ENCODE measurements at places on chromosomes 13 and 19.

- DNase-seq = no peak
Measured at GRCh38 chr19:12284631-12285030, 10.1 kb downstream of the ZNF44 start.

- peak; percentile 41 for DNase-seq
Measured at GRCh38 chr19:38952395-38953165, 21.8 kb downstream of the MRPS12 start.

GRCh38 chr13:51912511-51913225 lies 50.9 kb downstream of the CCDC70 start:
- no peak for DNase-seq

DNA sequence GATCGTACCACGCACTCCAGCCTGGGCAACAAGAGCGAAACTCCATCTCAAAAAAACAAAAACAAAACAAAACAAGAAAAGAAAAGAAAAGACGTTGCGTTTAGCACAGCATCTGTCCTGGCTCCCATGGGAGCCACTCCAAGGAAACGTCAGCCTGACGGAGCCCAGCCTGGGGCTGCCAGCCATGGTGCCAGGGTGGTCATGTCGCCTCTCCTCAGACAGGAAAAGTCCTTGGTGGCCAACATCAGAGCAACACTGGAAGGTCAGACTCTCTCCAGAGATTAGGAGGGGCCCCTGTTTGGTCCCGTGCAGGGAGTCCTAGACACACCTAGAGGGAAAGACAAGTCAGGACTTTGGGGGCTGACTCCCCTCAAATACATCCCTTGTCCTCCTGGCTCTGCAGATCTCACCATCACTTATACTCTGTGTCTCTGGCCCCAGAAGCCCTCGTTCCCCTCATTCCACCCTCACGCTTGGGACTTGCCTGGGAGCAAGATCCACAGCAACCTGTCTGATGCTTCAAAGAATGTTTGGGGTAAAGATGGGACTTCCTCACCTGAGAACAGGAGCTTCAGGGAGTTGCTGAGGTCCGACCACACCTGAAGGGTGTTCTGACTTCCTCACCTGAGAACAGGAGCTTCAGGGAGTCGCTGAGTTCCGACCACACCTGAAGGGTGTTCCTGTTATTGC lies 9.3 kb downstream of the LILRA4 start:
- DNase-seq = no peak

DNA sequence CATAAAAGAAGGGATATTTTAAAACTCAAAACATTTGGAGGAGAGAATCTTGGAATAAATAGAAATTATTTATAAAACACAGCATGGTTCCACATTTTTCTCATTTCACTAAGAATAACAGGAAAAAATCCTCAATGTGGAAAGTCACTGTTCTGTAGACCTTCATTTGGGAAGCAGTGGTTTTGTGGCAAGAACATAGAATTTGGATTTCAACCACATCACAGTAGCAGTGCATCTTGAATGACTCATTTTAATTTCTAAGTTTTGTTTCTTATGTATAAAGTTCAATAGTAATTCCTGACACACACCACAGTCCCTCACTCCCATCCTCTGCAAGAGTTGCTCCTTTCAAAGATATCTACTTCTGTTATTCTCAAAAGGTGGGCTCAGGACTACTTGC lies 264.0 kb downstream of the ENOX1 start:
- DNase-seq = no peak

DNA sequence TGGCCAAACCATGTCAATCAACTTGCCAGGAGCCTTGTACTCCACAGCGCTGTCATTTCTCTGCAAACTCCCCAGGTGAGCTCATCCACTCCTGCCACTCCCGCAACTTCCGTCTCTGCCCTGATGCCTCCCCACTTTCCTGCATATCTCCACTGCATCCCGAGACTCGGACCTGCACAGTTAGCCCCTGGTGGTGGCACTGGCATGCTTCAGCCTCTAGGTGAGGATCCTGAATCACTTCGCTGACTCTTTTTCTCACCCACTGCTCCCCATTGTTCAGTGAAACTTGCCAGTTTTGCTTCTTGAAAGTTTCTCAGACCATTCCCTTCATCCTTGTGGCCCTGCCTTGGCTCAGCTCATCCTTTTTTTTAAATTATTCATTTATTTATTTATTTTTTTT lies 3.4 kb upstream of the CTU1 start:
- no peak for DNase-seq

GRCh38 chr19:3660493-3661219 lies 34.1 kb upstream of the CACTIN start:
- DNase-seq = no peak

DNA sequence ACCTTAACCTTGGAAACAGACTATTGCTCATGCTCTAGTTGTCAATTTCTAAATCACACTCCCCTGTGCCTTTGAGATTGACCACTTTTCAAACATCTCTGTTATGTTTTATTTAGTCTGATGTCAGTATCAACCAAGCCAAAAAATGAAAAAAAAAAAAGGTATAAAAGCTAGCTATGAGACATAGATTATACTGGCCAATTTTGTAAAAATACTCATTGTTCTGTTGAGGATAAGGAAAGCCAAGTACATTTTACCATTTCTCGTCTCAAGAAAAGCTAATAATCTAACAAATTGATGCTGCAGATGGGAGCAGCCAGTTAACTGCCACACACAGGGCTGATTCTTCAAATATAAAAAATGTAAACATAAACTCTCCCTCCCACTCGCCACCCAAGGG lies 572.6 kb upstream of the KLF12 start:
- no peak for DNase-seq

DNA sequence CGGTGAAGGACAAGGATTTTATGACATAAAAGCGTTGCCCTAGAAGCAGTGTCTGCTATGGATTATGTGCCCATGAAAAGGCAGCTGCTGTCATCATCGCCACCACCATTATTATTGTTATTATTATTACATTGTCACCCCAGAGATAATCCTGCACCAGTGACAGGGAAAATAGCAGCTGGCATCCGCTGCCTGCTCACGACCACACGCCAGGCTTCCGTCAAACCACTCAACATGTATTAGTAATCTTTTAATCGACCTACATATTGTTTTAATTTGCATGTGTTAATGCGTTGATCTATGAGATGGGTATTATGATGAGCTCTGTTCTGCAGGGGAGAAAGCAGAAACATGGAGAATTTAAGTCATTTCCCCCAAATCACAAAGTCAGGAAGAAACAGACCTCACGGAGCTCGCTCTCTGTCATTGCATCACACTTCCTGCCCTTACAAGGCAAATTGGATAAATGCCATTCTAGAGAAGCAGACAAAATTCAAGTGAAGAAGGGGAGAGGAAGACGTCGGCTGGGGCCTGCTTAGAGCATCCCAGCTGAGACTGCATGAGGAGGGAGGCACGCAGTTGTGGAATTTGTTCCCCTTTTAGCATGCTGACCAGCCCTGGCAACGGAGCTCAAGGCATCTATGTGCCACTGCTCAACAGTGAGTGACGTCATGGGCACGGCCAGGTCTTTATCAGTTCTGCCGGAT lies at the start of gene FFAR3:
Gene FFAR3 (plus strand): TSS at position 594 of the 707 bp plus-strand sequence. CDS start 431 bp downstream, outside the sequence.
- peak; percentile 24 for DNase-seq

DNA sequence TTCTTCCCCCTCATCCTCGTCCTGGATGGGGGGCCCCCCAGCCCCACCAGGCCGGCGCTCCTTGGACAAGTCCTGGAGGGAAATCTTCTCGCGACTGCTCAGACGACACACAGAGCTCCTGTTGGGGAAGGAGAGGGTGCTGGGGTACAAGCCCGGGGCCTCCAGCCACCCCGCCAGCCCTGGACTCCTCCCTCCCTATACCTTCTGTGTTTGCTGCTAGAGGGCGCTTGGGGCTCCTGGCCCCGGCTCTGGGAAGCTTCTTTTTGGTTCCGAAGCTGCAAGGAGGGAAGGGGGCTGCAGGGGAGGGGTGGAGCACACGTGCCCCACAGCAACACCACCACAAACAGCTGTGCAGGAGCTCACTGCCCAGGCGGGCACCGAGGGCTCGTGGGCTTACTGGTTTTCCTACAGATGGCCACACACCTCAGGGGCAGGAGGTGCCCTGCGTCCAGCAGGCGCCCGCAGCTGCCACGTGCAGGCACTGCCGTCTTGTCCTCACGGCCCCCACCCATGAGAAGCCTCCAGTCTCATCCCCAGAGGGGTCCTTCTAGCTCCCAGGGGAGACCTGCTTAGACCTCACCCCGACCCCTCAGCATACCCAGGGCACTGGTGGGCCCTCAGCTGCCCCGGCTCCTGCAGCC lies 20.5 kb downstream of the EPS8L1 start:
- no peak for DNase-seq

DNA sequence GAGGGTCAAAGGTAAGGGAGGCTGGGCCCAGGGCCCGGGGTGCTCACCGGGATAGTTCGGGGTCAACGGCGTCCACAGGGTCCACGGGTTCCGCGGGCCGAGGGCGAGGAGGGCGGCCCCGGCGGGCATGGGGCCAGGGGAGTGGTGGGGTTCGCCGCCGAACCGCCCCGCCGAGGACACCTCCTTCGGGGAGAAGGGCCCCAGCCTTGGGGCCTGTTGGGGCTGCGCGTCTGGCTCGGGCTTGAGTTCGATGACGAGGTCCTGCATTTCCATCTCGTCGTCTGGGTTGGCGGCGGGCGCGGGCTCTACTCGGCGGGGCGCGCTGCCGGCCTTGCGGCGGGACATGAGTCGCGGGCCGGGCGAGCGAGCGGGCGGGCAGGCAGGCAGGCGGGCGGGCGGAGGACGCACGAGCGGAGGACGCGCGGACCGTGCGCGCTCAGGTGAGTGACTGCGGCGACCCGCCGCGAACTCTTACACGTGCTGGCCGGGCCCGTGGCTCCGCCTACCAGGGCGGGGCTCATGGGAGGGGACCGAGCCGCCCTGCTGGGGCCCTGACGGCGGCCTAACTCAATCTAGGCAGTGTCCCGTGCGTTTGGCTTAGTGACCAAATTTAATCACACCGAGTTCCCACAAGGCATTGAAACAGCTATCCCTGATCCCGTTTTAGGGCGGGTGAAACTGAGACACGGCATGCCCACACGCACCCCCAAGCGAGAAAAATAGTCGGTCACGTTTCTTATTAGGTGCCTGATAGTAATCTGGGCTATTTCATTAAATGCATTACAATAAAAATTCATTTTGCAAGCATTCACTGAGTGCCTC lies at the start of gene ZNF296:
Gene ZNF296 (minus strand): TSS at position 450 of the 822 bp plus-strand sequence. CDS start 105 bp downstream, at position 345.
- DNase-seq = peak; percentile 91

DNA sequence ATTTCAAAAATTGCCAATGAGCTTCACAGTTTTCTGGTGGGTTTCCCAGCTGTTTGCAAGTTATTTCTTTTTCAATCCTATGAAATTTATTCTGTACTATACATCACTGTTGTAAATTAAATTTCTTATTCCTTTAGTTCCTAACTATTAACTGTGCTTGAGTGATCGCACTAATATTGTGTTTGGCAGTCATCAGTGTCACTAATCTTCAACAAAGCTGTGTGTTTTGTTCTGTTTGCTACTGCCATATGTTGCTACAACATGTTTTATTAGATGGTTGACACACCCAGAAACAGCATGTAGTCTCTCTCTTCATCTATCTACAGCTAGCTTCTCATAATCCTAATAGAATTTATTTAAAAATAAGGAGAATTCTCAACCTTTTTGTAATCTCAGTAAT lies 453.6 kb upstream of the PRR20A start:
- DNase-seq = no peak

DNA sequence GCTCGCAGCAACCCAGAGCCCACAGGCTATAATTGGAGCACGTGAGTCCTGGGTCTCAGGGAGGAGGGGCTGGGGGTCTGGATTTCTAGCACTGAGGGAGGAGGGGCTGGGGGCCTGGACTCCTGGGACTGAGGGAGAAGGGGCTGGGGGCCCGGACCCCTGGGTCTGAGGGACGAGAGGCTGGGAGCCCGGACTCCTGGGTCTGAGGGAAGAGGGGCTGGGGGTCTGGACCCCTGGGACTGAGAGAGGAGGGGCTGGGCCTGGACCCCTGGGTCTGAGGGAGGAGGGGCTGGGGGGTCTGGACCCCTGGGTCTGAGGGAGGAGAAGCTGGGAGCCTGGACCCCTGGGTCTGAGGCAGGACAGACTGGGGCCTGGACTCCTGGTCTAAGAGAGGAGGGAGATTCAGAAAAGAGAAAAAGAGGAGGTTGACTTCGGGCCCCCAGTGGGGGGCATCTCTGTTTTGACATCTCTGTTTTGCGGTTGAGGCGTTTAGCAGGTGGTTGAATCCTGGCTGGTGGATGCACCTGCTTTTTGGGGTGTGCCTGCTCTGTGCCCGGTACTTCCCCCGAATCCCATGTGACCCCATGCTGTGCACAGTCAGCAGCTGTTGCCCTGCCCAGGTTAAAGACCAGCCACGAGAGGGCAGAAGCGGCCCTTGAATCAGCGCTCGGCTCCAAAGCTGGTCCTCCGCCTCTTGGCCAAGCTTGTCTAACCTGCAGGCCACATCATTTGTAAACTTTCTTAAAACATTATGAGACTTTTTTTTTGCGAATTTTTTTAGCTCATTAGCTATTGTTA lies 10.5 kb downstream of the PVR start:
- DNase-seq = peak; percentile 81

DNA sequence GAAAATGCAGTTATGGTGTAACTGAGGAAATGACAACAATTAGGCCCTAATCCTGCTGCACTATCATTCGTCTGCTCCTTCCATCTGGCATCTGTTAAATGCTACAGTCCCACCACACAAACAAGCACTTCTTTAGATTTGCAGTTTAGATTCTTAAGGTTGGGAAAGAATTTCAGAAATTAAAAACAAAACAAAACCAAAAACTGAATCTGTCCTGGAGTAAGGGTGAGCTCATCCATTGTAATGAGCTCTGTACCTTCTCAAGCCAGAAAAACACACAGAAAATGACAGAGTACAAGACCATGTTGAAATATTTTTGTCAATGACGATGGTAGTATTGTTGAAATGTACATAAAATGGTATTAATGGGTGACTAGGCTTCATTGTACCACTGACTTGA lies 28.3 kb downstream of the SMAD9 start:
- DNase-seq = no peak

- no peak for DNase-seq
Measured at GRCh38 chr13:114024603-114025404, 50.9 kb upstream of the C13orf46 start.

DNA sequence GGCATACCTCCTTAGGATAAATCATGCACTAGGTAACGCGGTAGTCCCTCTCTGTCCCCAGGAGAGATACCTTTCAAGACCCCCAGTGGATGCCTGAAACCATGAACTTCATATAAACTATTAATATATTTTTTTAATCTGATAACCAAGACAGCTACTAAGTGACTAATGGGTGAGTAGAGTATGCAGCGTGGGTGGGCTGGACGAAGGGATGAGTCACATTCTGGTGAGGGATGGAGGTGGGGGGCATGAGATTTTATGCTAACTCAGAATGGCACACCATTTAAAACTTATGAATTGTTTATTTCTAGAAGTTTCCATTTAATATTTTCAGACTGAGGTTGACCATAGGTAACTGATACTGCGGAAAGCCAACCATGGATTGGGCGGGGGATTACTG lies 46.2 kb downstream of the CDK8 start:
- peak; percentile 26 for DNase-seq

- peak; percentile 88 for DNase-seq
Measured at GRCh38 chr19:12064590-12065538, at the start of gene ZNF844. ZNF844 (plus strand) TSS chr19:12064731; CDS start chr19:12064874, 143 bp downstream.

DNA sequence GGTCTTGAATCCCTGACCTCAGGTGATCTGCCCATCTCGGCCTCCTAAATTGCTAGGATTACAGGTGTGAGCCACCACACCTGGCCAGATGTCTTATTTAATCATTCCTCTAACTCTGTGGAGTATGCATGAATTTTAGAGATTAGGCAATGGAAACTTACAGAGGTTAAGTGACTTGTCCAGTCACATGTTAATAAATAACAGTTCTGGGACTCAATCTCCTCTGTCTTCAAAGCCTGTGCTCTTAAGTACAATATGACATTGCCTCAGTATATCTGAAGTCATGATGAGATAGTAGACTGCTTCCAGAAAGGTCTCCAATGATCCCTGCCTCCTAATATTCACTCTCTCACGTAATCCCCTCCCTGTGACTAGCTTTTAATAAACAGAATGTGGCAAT lies 72.9 kb upstream of the TDRD3 start:
- no peak for DNase-seq
